ENCODE measurements at places on chromosomes 12 and 14.

DNA sequence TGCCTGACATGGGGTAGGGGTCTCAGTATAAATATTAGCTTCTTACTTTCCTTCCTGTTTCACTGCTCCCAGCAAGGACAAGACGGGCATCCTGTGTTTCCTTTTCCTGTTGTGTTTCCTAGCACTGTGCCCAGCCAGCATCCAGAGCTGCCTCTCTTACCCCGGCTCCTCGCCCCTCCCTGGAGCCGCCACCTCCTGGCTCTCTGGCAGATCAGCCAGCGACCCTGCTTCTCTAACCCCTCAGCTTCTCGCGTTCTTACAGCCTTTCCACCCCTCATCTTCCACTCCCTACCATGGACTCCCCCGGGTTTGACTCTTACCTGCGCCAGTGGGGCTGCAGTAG lies 17.8 kb downstream of the HDAC7 start:
- no peak for DNase-seq

DNA sequence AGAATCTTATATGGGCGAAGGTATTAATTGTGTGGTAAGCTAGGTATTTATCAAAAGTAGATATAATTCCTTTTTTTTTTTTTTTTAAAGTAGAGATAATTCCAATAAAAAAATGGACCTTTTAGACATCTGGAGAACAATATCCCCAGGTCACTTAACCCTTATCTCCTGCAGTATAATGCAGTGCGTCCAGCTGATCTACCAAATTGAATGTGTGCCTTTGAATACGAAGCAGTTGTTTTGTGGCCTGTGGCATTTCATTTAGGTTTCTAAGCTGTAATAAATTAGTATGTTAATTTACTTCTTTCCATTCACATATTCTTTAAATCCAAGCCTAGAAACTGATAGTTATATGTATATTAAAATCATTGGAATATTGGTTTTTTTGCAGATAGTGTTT lies 3.1 kb downstream of the FUT8 start:
- DNase-seq = no peak

DNA sequence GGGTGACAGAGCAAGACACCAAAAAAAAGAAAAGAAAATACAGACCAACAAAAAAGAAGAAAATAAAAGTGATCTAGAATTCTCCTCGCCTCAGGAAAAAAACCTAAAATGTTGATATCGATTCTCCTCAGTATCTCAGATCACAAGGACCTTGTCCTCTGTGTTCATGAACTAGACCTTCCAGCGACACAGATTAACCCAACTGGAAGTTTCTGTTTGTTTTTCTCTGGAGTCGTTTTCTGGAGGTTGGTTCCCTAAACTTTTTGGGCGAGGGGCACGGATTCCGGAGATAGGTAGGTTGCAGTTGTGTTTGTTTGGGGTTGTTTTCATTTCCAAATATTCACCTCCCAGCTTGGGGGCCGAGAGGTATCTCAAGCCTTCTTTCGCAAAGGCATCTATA lies 559 bp upstream of the RFC5 start:
- no peak for DNase-seq

GRCh38 chr14:61510736-61511557 lies 184.4 kb upstream of the HIF1A start:
- no peak for DNase-seq

DNA sequence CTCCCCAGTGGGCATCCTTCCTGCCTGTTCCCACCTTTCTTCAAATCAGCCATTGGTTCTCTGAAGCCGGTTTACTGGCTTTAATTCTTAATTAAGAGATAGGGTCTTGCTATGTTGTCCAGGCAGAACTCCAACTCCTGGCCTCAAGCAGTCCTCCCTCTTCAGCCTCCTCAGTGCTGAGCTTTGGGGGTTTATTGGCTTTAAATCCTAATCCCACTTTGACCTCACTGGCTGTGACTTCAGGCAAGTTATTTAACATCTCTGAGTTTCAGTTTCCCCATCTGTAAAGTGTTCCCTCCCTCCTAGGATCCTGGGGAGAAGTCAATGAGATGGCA lies 2.1 kb upstream of the TRMT61A start:
- no peak for DNase-seq

DNA sequence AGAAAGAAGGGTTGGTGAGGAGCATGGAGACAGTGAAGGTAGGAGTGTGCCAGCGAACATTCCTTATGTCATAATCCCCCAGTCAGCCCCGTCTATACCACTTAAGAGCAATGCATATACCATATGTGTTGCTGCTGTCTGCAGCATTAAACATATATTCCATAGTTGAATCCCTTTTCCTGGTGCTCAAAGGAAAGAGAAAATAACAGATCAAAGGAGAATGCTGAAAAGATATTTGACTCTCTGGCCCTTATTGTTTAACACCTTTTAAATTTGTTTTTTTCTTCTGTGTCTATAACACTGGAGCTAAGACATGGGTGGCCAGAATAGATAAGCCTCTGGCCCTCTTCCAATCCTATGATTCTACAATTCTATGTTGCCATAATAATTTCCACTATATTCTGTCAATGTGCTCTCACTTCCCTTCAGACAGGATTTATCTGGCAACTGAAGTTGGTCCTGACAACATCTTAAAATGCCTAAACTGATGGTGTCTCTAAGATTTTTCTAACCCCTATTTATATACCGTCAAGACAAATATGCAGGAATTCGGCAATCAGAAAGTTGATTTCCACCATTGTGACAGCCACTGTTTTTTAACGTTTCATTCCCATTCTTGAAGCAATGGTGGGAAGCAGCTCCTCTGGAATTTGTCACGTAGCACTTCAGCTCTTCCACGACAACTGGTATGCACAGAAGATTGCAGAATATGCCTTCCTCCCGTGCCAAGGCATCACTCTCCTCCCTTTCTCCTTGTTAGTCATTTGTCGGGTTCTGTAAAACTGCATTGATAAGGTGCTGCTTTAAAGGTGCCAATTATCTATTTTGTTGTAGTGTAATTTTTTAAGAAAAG lies 204.7 kb downstream of the BCAT1 start:
- no peak for DNase-seq

DNA sequence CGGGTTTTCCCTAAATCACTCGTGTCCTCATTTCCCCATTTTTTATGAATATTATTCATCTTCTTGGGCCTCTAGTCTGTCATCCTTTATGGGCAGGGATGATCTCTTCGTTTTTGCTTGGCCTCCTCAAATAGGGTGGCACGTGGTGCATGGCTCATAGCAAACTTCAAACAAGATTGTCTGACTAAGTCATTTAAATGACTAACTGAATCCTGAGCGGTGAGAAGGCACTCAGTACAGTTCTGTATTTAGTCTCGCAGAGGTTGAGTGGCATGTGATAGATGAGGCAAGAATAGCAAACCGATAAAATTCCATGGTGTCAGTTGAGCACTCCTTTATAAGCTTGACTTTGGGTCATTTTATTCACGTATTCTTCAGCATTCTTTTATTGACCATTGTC lies 5.7 kb upstream of the JDP2 start:
- peak; percentile 35 for DNase-seq

GRCh38 chr12:122836027-122836921 lies 1.0 kb downstream of the HIP1R start:
- DNase-seq = no peak

All from keratinocyte (primary cell).